Urinary bladder (tissue), 4 donors: ENCODE measurements at places on chromosomes 3 and 15. TPM values are rescaled to one million over a fixed set of nuclear protein-coding genes. Genes with fewer than 3 reads are reported as not detected.

Gene APOD
- 395 TPM for polyA plus RNA-seq

Gene CILP
- polyA plus RNA-seq = 72.2 TPM

Gene CSPG4
- 63.8 TPM for polyA plus RNA-seq

Gene EXD1
- polyA plus RNA-seq = not detected

Gene RPL14
- polyA plus RNA-seq = 1,293 TPM

Gene QRICH1
- 40.7 TPM for polyA plus RNA-seq

Gene SCG3
- 0.61 TPM for polyA plus RNA-seq

Gene ANKUB1
- not detected for polyA plus RNA-seq

Gene C3orf80
- polyA plus RNA-seq = 1.6 TPM

Gene ADGRG7
- not detected for polyA plus RNA-seq

Gene KBTBD8
- 1.2 TPM for polyA plus RNA-seq

Gene CNTN3
- polyA plus RNA-seq = 10.2 TPM

Gene RTF1
- 30.5 TPM for polyA plus RNA-seq

Gene C2CD4A
- polyA plus RNA-seq = 0.05 TPM

Gene ARPC4
- 128 TPM for polyA plus RNA-seq

Gene SLC28A2
- polyA plus RNA-seq = not detected

Gene TMIE
- polyA plus RNA-seq = 1.0 TPM

Gene CFAP91
- polyA plus RNA-seq = 1.4 TPM

Gene GMPS
- polyA plus RNA-seq = 21.7 TPM

Gene TICRR
- polyA plus RNA-seq = 0.13 TPM

Gene VIPR1
- polyA plus RNA-seq = 6.2 TPM

Gene TRAK1
- 26.9 TPM for polyA plus RNA-seq

Gene CTDSPL2
- polyA plus RNA-seq = 16.7 TPM

Gene TKT
- polyA plus RNA-seq = 449 TPM
